ENCODE measurements at places on chromosomes 6 and 20.

- DNase-seq: no peak
These were observed 27.5 kb downstream of the LAMA5 start for GRCh38 chr20:62339647-62340062.

- no peak for DNase-seq
These were observed 26.6 kb downstream of the TIAM2 start for GRCh38 chr6:155021680-155022079.

GRCh38 chr6:158799051-158799792 lies 19.9 kb downstream of the EZR start:
- DNase-seq: no peak

GRCh38 chr6:129094147-129094546 lies 211.2 kb downstream of the LAMA2 start:
- DNase-seq: no peak

- DNase-seq: no peak
These were observed 458.4 kb upstream of the BTBD3 start for GRCh38 chr20:11459090-11459890.

- no peak for DNase-seq
These were observed 439.0 kb upstream of the JAG1 start for GRCh38 chr20:11112832-11113231.

All from NT2/D1 (cell line).